ENCODE measurements at places on chromosomes 2 and 18.
A peak's percentile ranks its signal among the peaks of the same experiment; 100 is the strongest.

- DNase-seq, result no peak
Measured at GRCh38 chr2:65075605-65076344, 19.6 kb downstream of the CEP68 start.

- DNase-seq, result no peak
Measured at GRCh38 chr2:10909050-10909995, 2.4 kb upstream of the KCNF1 start.

DNA sequence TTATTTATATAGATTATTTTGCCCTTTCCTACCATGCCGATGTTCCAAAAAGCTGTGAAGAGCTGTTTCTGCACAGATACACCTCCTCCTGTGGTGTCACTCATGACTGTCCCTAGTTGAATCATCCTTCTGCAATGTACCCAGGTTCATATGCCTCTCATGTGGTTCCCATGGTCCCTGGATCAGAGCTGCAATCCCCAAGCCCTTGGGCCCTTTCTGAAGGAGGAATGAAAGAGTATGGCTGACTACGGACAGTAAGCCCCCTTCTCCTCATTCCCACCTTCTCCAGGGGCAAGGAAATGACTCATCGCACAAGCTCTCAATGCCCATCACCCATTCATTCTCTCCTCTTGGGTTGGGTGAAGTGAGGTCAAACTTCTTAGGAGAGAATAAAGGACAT lies 63.9 kb upstream of the ACVR1 start:
- no peak for DNase-seq

- no peak for DNase-seq
Measured at GRCh38 chr2:120488531-120488930, 142.6 kb downstream of the INHBB start.

DNA sequence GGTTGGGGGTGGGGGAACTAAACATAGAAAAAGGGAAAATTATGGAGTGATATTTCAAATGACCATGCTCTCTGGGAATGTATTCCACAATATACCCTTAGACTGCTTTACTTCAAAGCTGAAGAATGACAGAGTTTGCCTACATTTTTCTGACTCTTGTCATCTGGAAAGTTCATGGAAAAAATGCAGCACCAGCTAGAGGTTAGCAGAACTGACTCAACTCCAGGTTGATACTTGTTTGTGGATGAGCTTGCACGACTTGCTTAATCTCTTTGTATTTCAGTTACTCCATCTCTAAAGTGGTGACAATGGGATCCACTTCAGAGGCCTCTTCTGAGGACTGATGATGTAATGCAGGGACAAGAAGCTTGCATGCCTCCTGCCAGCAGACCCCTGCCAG lies 824.0 kb upstream of the ID2 start:
- DNase-seq, result no peak

GRCh38 chr2:85529809-85530208 lies 9.2 kb upstream of the MAT2A start:
- DNase-seq, result no peak

DNA sequence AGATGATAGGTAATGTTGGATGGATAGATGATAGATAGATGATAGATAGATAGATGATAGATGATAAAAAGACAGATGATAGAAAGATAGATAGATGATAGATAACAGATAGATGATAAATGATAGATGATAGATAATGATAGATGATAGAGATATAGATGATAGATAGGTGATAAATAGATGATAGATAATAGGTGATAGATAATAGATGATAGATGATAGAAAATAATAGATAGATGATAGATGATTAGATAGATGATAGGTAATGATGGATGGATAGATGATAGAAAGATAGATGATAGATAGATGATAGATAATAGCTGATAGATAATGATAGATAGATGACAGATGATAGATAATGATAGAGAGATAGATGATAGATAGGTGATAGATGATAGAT lies 31.0 kb upstream of the SNTG2 start:
- no peak for DNase-seq

DNA sequence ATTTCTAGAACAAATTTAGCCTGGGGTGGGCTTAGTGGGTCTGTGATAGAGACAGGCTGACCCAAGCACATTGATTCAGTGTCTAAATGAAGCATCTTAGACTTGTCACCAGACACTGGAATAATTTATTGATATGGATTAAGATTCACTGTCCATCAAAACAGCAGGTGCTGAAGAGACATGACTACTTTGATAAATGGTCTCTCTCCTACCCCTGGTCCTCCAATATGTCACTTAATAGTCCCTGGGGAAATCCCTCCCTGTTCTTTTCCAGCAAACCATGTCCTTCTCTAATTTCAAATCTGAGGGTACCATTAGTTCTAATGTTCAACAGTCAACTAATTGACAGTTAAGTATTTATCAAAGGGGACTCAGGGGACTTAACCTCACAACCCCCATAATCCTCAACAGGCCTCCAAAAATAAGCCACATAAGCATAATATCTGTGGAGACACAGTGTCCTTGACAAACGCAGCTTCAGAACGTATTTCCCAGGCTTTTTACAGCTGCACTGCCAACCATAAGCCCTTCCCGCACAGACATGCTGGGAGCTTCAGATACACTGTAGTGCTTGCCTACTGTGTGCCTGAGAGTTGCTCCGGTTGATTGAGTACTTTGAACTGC lies 391.0 kb downstream of the THSD7B start:
- no peak for DNase-seq

GRCh38 chr2:79179036-79179435 lies 19.5 kb upstream of the REG3A start:
- no peak for DNase-seq

DNA sequence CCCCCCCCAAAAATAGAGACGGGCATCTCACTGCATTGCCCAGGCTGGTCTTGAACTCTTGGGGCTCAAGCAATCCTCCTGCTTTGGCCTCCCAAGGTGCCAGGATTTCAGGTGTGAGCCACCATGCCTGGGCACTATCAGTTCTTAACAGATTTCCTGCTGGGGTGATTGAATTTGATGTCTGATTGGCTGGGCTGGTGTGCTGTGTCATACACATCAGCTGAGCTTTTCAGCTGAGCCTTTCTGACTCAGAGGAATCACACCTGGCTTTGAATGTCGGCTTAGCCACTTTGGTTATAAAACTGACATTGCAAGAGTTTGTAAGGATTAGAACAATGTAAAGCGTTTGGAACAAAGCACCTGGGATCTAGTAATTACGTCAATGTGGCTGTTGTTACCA lies 18.9 kb downstream of the NCAPH start:
- no peak for DNase-seq

DNA sequence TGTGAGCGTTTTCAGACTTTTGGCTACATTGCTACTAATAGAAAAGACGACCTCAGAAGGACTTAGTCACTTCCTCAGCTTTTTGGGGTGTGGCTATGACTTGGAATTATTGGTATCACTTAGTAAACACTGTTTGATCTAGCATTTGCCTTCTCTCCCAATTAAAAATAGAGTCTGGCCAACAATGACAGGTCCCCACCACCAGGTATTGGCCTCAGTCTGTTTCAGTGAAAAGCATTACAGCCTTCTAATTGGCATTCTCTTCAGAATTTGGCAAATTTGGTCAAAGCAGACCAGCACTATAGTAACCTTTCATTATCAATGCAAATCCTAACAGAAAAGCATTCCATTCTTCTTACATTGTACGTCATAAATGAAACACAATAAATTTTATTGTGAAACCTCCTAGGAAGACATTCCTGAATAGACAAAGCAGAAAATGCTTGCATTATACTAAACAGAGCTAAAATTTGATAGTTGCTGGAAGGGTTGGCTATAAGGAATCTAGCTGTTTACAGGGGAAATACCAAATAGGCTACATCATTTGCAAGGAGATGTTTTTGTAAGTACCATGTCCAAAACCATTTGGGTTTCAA lies 613.9 kb downstream of the IRS1 start:
- DNase-seq, result no peak

- no peak for DNase-seq
Measured at GRCh38 chr18:38993342-38993741, 1427.7 kb upstream of the CELF4 start.

DNA sequence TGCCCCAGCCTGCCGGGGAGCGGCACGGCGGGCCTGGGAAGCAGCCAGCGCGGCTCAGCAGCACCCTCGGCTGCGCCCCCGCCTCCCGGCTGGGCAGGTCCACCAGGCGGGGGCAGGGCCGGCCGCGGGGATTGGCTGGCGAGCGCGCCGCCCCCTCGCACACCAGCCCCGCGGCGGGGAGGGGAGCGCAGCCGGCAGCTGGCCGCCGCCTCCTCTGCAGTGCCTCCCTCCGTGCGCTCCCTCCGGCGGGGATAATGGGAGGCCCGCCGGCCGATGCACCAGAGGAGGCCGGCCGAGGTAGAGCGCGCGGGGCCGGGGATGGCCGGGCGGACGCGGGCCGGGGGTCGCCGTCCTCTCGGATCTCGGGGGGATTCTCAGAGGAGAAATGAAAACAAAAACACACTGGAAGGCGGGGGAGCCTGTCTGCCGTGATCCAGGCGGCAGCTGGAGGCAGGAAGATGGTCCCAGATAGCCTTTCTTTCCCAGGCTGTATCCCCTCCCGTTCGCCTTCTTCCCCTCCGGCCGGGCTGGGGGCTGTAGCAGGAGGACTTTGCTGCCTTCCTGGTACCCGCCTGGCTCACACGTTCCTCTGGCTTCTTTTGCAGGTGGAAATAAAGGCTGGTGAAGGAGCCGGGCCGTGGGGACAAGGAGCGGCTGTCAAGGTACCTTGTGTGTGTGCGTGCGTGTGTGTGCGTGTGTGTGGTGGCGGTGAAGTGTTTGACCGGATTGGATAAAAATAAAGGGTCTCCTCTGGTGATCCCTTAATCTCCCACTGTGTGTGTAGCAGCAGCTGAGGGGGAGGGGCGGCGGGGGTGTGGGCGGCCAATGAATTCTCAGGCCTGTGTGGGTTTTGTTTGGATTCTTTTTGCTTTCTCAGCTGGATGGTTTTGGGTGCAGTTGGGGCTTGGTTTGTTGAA lies 18.1 kb downstream of the TET3 start:
- peak; percentile 25 for DNase-seq

- DNase-seq, result no peak
Measured at GRCh38 chr2:58875436-58875835, 634.3 kb upstream of the FANCL start.

DNA sequence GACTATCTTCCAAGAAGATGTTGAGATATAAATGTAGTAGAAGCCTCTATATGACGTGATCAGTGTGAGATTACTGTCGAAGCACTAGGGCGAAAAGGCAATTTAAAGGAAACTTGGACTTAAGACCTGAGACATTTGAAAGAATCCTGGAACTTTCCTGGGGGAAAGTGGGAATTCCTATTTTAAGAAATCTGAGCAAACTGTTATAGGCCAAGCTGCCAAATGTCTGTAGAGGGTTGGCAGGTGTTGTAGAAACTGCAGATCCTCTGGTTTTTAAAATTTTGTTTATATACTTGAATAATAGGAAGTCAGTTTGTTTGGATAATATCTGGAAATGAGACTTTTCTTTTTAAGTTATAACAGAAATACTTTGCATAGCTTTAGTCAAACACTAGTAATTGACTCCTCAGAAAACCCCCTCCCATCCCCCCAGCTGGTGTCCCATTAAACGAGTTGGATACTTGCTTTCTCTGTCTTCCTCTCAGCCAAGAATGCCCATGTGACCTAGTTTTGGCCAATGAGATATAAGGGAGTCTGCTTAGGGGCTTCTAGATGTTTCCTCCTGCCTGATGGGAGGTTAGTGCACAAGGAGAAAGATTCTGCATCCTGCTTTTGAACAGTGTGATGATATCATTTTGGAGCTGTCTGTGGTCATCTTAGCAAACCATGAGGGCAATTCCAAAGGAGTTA lies 61.2 kb downstream of the MOGAT1 start:
- no peak for DNase-seq

- no peak for DNase-seq
Measured at GRCh38 chr2:201452922-201453643, 1.5 kb downstream of the STRADB start.

DNA sequence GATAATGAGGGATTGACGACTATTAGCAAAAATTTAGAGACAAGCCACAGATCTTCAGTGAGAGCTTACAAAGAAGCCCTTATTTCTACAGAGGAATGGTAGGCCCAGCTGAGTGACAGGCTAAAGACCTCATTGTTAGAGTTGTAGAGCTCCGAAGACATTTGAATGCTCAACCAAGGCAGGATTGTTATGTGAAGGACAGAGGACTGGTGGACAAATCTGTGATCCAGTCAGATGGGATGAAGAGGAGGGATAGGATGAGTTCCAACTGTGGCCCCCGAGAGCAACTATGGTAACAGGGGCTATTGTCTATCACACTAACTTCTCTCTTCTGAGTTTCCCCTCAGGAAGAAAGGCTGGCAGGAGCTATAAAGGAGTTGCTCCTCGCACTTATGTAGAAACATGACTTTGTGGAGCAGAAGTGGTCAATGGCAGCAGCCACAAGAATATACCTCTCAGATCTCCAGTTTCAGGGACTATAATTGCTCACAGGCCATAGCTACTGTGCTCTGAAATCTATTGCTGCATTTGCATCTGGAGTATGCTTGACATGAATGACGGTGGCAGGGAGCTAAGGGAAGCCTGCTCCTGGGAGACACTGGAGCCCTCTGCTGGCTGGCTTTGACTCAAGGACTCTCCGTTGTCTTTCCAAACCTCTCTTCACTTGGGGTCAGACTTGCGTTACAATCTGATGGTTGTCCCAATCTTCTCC lies 50.3 kb upstream of the GREB1L start:
- DNase-seq, result no peak

GRCh38 chr2:23561088-23561487 lies 176.1 kb downstream of the KLHL29 start:
- DNase-seq, result no peak

- no peak for DNase-seq
Measured at GRCh38 chr2:109629867-109630266, 15.7 kb downstream of the SOWAHC start.

- no peak for DNase-seq
Measured at GRCh38 chr2:61770298-61770697, 83.6 kb downstream of the FAM161A start.

DNA sequence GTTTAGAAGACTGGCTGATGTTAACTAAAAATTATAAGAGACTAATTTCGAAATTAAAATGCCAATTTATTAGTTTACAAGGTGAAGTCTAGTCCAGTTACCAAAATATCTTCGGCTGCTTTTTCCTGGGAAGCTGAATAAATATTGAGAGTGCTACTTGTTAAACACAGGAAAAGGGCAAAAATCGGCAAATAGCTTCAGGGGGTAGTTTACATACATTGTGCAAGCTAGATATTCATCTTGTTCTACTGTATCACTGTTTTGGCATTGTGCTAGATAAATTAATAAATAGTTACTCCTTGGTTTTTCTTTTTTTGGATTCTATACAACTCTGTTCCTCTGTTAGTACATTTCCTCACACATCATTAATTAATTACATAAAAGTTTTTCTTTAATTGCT lies 29.3 kb downstream of the NHEJ1 start:
- no peak for DNase-seq

GRCh38 chr2:98692090-98693054 lies 38.6 kb downstream of the MGAT4A start:
- DNase-seq, result no peak

DNA sequence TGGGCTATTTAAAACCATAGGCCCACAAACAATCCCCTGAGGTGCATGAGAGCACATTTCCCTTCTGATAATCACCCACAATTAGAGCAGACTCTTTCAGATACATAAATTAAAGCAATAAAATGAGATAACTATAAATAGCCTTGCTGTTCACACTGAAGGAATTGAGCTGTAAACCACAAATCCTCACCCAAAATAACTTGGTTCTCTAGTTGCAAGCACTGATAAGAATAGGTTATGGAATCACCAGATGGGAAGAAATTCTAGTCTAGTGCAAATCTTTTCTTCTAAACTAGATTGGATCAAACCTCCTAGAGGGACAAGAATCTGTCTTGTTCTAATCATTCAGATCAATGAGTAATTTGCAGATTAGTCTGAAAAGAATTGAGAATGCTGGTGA lies 64.6 kb downstream of the NAB1 start:
- no peak for DNase-seq

Measured in NCI-H1436 treated with DMSO at 0.1 percent for 48 hours (cell line).